Nephron progenitor cell (in vitro differentiated cells): ENCODE measurements at places on chromosomes 5 and 9.
A peak's percentile ranks its signal among the peaks of the same experiment; 100 is the strongest.

- H3K27me3 ChIP-seq = peaks cover 3% of the 10 kb centered on the region
- peak; percentile 35 for DNase-seq
- peak overlapping the region; percentile 76 for H3K4me3 ChIP-seq
- peaks cover 46% of the 10 kb centered on the region for H3K4me1 ChIP-seq
- peak overlapping the region; percentile 21 for H3K27ac ChIP-seq
These were observed 829.6 kb upstream of the ZNF608 start for GRCh38 chr5:125575891-125576505.

GRCh38 chr5:169408731-169409130, 107.8 kb upstream of the SLIT3 start:
- DNase-seq = no peak
- H3K27ac ChIP-seq = no peak overlapping the region
- no peaks in the 10 kb centered on the region for H3K4me1 ChIP-seq
- no peaks in the 10 kb centered on the region for H3K36me3 ChIP-seq
- no peak overlapping the region for H3K4me3 ChIP-seq

- peaks cover 9% of the 10 kb centered on the region for H3K36me3 ChIP-seq
- no peak overlapping the region for H3K4me3 ChIP-seq
- peak overlapping the region; percentile 19 for H3K27ac ChIP-seq
These were observed 495.0 kb downstream of the DMAC1 start for GRCh38 chr9:7304627-7304995.

DNA sequence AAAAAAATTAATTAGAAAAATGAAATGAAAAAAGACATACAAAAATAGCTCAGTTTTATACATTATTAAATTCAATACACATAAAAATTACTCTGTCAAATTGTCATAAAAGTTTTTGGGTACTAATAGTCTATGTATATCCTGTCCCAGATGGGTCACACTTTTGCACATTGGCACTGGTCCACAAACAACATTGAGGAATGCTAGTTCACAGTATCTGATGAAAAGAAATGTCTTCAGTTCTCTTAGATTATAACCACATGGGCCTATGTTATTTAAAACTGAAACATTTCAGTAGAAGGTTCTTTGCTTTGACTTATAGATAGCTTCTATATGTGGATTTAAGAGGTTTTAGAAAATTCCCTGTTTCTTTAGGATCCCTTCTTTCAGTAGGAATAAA, 39.8 kb downstream of the LNPEP start:
- peaks cover 18% of the 10 kb centered on the region for H3K4me1 ChIP-seq
- H3K27me3 ChIP-seq = no peaks in the 10 kb centered on the region
- H3K4me3 ChIP-seq = no peak overlapping the region
- no peak for DNase-seq
- no peak overlapping the region for H3K27ac ChIP-seq
- peaks cover 16% of the 10 kb centered on the region for H3K36me3 ChIP-seq

- DNase-seq = peak; percentile 44
- no peak overlapping the region for H3K27ac ChIP-seq
- no peaks in the 10 kb centered on the region for H3K36me3 ChIP-seq
- peaks cover 53% of the 10 kb centered on the region for H3K4me1 ChIP-seq
These were observed 797 bp downstream of the FAM78A start for GRCh38 chr9:131275332-131276093.

DNA sequence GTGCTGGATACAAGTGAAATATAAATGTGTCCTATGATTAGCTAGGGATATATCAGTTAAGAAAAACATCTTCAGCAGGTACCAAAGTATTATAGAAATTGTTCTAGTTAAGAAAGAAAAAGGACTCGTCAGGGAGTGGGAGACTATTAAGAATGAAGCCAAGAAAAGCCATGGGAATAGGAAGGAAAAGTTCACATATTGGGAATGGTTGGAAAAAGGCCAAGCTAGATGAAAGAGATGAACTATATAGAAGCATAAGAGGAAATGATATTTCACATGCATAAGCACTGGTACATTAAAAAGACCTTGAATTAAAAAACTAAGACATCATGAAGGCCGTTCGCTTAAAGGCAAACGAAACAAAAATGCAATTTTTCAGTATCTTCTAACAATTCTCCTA, 237.7 kb downstream of the ADAMTS6 start:
- H3K4me1 ChIP-seq = peaks cover 12% of the 10 kb centered on the region
- no peak for DNase-seq
- no peaks in the 10 kb centered on the region for H3K27me3 ChIP-seq

DNA sequence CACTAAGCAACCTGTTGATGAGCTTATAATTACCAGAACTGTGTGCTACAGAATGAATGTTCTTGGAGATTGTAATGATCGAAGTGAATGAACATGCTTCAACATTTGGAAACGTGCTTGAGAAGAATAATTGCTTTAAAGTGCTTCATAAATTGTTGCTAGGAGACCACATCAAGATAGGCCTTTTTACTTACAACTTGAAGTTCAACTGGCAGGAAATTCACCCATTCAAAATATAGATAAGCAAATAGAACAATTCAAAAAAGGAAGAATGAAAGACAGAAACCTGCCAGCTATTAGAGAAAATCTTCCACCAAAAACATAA, 38.0 kb upstream of the SLC44A1 start:
- no peaks in the 10 kb centered on the region for H3K4me1 ChIP-seq
- DNase-seq = no peak
- no peaks in the 10 kb centered on the region for H3K27me3 ChIP-seq
- no peak overlapping the region for H3K27ac ChIP-seq
- no peaks in the 10 kb centered on the region for H3K36me3 ChIP-seq
